ENCODE measurements at places on chromosomes 5 and 9. TPM values are rescaled to one million over a fixed set of nuclear protein-coding genes. Genes with fewer than 3 reads are reported as not detected.

Gene RPS14
- 8,677 TPM for total RNA-seq

GRCh38 chr5:52502460-52502999 lies 285.2 kb upstream of the ITGA1 start:
- DNase-seq, result no peak

- DNase-seq, result no peak
Measured at GRCh38 chr9:96350866-96351265, 32.6 kb downstream of the SLC35D2 start.

Gene SPAG8
- total RNA-seq, result 2.4 TPM

GRCh38 chr5:11304641-11305040 lies 543.6 kb upstream of the DAP start:
- no peak for DNase-seq

DNA sequence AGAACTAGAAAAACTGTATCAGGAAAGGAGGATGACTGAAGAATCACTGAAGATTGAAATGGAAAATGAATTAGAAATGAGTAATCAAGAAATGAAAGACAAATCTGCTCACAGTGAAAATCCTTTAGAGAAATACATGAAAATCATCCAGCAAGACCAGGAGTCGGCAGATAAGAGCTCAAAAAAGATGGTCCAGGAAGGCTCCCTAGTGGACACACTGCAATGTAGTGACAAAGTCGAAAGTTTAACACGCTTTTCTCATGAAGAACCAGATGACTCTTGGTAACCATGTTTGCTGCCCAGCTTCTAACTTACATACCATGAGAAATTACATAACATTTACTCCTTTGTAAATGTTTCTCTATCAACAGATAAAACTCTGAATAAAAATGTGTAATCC lies 37.1 kb downstream of the CPLANE1 start:
- DNase-seq, result no peak

Gene CATSPER3
- total RNA-seq, result 1.5 TPM

- DNase-seq, result no peak
Measured at GRCh38 chr5:140694276-140694675, 3.0 kb downstream of the HARS2 start.

Gene ST8SIA4
- total RNA-seq, result not detected

DNA sequence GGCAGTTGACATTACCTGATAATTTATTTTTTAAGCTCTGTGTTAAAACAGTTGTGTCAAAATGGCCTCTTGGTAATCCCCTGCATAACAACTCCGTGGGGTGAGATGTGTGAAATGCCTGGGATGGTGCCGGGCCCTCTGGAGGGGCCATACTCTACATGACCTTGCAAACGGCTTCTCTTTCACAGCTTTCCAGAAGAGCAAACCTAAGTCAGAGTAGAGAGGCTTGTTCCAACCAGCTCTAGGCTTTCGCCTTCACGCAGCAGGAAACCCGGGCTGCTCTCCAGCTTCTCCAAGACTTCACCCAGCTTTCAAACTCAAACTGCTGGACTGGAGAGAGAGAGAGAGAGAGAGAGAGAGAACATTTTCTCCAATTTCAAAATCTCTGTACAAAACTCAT lies 120.1 kb downstream of the SNX18 start:
- no peak for DNase-seq

Gene PHF24
- total RNA-seq, result not detected

DNA sequence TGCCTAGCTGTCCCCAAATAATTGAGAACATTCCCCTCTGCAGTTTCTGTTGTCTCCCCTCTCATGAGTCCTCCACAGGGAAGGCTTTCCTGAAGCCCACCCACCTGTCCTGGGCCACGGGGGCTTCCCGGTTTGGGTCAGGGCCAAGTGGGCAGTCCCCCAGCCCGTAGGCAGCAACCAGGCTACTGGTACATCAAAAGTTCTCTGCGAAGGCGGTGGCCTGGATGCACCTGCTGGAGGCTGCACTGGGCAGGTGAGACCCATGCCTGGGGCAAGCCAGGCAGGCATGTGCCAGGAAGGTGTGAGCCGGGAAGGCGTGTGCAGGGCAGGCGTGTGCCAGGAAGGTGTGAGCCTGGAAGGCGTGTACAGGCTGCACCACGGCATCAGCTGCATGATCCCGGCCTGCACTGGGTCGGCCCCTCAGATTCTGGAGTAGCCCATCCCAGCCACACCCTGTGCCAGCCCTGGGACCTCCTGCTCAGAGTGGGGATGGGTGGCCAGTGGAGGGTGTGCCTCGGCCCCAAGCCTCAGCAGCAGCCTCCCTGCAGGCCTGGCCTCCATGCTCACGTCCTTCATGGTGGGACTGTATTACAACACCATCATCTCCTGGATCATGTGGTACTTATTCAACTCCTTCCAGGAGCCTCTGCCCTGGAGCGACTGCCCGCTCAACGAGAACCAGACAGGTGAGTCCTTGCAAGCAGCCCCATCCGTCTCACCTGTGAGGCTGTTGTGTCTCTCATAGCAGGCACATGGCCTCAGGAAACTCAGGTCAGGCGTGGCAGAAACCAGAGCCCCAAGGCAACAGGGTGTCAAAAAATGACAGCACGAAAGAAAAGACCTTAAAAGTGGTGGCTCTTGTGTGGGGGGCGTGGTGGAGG lies 8.7 kb downstream of the SLC6A19 start:
- DNase-seq, result no peak

- DNase-seq, result peak; percentile 96
Measured at GRCh38 chr9:124342776-124343485, 72.3 kb downstream of the PSMB7 start.

DNA sequence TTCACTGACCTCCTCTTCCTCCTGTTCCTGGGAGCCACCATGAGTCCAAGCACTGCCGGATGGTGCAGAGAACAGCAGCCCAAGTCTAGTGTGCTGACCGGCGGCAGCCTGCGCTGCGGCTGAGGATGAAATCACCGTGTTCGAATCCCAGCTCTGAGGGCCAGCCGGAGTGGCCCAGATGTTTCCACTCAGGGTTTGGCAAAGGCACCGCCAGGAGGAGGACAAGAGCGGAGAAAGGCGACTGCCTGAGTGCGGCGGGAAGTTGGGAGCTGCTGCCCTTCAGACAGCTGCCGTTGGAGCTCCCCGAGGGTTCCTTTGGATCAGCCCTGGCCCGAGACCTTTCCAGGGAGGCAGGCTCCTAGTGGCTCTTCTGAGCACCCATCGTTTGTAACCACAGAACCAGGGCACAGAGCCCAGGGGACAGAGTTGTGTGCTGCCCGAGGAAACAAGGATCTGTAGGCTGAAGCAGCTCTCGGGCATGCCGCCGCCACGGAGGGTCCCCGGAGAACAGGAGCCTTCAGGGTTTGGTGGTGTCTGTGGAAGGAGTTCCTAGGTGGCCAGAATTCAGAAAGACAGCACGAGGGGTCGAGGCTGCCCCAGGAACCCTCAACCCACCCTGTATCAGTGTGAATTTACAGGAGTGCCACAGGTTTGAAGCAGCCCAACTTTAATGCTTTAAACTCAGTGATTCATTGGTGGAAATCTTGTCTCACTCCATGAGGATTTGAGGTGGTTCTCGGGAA lies 115.6 kb upstream of the COL5A1 start:
- peak; percentile 25 for DNase-seq

GRCh38 chr5:42611437-42611836 lies 145.2 kb upstream of the CCDC152 start:
- no peak for DNase-seq

- DNase-seq, result no peak
Measured at GRCh38 chr5:28414619-28415018, 1376.2 kb upstream of the CDH9 start.

- DNase-seq, result no peak
Measured at GRCh38 chr5:139473105-139473504, 2.3 kb downstream of the SMIM33 start.

- no peak for DNase-seq
Measured at GRCh38 chr5:31656806-31657205, 17.9 kb downstream of the PDZD2 start.

GRCh38 chr9:125609744-125610143 lies 97.3 kb downstream of the MAPKAP1 start:
- DNase-seq, result no peak

DNA sequence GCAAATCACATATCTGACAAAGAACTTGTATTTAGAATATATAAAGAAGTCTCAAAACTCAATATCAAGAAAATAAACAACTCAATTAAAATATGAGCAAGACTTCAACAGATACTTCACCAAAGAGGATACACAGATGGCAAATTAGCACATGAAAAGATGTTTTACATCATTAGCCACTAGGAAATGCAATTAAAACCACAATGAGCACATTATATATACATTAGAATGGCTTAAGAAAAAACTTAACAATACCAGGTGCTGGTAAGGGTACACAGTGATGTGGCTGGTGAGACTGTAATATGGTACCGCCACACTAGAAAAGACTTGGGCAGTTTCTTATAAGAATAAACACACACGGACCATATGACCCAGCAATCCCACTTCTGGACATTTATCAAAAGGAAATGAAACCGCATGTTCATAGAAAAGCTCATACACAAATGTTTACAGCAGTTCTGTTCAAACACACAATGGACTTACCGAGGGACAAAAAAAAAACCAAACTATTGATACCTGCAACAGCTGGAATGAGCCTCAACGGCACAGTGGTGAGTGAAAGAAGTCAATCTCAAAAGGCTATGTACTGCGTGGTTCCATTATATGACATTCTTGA lies 27.6 kb downstream of the SEMA4D start:
- DNase-seq, result no peak

DNA sequence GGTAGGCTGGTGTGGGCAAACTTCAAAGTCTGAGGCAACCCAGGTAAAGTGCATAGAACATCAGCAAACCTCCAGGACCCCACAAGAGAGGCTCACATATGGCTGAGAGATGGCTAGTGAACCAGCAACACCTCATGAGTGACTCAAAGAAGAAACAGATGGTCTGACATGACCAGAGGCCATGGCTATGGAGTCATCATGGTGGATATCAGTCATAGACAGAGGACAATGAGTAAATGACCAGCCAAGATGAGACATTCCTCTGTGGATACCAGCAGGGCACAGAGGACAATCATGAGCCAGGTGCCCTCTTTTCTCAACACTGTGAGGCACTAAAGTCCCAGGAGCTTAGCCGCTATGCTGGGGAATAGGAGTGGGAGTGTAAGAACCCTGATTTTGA lies 180.8 kb downstream of the RASEF start:
- no peak for DNase-seq

GRCh38 chr5:42982107-42982622 lies 58.0 kb downstream of the ANXA2R start:
- DNase-seq, result no peak

GRCh38 chr9:128107468-128108268 lies 19.9 kb downstream of the PTGES2 start:
- DNase-seq, result no peak

DNA sequence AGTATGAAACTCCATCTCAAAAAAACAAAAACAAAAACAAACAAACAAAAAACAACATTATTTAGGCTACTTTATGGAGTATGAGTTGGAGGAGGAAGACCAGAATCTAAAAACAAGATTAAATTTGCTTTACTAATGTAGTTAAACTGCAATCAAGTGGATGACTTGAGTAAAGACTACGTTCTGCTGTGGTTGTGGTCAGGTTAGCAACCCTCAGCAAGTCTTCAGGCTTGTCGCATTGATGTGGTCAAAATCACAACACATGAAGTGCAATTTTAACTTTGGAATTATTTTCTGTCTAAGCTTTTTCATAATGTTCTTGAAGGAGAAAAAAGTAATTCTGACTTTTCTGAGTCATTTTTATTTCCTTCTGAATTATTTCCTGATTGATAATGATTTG lies 43.1 kb downstream of the PDE6A start:
- DNase-seq, result no peak

DNA sequence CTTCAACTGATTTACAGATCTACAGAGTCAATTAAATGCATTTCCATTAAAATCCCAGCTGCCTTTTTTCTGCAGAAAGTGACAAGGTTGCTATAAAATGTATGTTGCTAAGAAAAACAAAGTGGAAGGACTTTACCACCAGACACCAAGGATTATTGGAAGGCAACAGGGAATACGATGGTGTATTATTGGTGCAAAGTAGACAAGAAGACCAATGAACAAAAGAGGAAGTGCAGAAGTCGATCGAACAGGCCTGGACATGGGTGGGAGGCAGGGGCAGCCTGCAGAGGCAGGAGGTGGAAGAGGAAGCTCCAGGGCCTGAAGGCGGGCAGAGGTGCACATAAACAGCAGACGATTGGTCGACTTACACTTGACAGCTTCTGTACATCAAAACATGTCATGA lies 10.6 kb upstream of the SLC6A19 start:
- peak; percentile 1 for DNase-seq

- no peak for DNase-seq
Measured at GRCh38 chr5:100537946-100538345, 2.8 kb downstream of the FAM174A start.

Gene GPX8
- 59.3 TPM for total RNA-seq

GRCh38 chr9:16329671-16330113 lies 540.8 kb downstream of the BNC2 start:
- DNase-seq, result peak; percentile 63

DNA sequence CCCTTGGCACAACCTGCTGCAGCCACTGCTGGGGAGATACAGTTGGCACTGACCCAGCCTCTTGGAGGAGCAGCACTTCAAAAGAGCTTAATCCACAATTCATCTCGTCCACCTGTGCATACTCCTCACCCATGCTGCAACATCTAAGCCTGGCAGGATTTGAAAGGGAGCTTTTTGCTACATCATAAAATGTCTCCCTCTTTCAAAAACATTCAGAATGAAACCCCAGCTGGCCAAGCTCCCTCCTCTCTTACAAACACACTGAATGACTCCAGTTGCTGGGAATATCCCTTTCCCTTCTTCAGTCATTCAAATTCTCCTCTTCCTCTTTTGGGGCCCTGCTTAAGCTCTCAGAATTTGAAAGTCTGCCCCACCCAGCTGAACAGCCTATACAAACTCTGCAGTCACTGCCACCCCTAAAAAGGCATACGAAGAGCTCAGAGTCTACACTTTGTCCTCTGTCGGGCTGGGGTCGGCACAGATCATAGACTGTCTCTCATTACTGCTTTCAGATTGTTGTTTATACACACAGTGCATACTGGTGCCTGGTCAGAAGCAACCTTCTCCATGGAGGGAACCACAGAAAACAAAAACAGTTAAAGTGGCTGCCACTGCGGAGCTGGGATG lies 8.8 kb upstream of the C5orf15 start:
- DNase-seq, result no peak

DNA sequence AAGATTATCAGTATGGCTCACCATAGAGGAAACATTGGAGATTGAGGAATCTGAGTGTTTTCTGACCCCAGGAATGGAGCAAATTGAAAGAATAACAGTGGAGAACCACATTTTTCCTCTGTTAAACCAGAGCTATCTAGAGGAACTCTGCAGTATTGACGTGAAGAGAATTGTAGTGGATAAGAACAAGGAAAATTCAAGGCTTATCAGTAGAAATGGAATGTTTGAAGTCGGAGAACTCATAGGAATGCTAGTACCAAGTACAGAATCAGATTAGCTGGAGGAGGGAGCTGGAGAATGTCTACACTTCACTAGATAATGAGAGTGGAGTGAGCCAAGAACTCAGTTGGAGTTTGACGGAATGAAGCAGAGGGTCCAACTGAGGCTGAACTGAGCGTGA lies 50.3 kb downstream of the SNCAIP start:
- DNase-seq, result no peak

DNA sequence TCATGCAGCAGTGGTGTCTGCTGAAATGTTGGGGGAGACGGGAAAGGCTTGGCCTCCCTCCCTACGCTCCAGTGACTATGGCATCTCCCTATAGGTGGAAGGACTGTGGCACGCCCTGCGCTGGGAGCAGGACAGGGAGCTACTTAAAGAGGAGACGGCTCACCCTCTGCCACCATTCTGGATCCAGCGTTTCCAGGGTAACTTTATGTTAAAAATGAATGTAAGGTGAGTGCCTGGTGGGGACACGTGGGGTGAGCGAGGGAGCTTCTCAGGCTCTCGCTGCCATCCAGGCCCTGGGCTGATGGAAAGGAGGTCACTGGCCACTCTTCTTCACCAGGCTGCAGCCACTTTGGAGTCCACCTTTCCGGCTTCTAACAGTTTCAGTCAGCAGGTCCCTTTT lies 15.7 kb downstream of the PAEP start:
- no peak for DNase-seq
